ENCODE measurements at places on chromosomes 5 and 9.

GRCh38 chr5:122149321-122150090 is 20.2 kb downstream of the ZNF474 start:
- no peak for DNase-seq

GRCh38 chr5:66307647-66308241 is 163.6 kb downstream of the SREK1 start:
- DNase-seq: no peak

GRCh38 chr9:20402273-20402875 is 219.9 kb downstream of the MLLT3 start:
- DNase-seq: no peak

DNA sequence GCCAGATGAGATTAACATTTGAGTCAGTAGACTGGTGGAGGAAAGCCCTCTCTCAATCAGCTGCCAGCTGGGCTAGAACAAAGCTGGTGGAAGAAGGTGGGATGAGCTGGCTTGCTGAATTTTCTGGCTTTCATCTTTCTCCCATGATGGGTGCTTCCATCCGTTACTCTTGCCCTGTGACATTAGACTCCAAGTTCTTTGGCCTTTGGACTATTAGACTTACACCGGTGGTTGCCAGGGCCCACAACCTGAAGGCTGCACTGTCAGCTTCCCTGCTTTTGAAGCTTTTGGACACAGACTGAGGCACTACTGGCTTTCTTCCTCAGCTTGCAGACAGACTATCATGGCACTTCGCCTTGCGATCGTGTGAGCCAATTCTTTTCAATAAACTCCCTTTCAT is 642.7 kb downstream of the TAF11L14 start:
- no peak for DNase-seq

GRCh38 chr5:119406551-119407110 is 45.7 kb upstream of the HSD17B4 start:
- no peak for DNase-seq

DNA sequence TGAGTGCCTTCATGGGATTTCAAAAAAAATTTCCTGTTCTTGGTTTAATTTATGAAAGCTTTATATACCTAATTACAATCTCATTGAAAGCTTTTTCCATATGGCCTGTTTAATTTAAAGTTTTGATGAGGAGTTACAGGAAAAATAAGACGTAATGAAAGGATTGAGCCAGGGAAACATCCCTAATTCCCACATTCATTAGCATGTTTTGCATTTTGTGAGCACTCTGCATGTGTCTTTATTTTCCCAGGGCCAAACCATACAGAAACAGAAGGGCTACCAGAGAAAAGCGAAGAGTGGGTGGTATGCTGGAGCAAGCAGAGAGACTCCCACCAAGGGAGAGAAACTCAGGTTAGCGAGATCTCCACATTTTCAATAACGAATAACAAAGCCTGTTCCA is 20.3 kb upstream of the LECT2 start:
- no peak for DNase-seq

- no peak for DNase-seq
Observed at GRCh38 chr9:19488721-19489120, 79.9 kb downstream of the ACER2 start.

DNA sequence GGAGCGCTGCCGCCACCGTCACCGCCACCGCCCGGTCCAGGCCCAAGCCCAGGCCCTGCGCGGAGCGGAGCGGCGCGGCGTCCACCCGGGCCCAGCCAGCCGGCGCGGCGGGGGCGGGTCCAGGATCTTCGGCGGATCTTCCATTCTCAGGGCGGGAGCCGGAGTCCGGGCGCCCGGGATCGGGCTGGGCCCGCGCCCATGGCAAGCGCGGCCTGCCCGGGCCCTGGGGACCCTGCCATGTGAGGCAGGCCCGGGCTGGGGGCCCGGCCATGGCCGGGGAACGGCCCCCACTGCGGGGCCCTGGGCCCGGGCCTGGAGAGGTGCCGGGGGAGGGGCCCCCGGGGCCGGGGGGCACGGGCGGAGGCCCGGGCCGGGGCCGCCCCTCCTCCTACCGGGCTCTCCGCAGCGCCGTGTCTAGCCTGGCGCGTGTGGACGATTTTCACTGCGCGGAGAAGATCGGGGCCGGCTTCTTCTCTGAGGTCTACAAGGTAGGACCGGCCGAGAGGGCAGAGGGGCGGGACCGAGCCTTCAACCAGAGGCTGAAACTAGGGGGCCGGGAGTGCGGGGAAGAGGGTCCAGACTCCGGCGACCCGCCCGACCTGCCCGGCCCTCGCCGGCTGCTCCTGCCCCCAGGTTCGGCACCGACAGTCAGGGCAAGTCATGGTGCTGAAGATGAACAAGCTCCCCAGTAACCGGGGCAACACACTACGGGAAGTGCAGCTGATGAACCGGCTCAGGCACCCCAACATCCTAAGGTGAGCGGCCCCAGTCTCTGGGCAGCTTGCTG is 482 bp downstream of the TESK1 start:
- peak; percentile 8 for DNase-seq

GRCh38 chr9:95816716-95817115 is 58.8 kb upstream of the ERCC6L2 start:
- no peak for DNase-seq

DNA sequence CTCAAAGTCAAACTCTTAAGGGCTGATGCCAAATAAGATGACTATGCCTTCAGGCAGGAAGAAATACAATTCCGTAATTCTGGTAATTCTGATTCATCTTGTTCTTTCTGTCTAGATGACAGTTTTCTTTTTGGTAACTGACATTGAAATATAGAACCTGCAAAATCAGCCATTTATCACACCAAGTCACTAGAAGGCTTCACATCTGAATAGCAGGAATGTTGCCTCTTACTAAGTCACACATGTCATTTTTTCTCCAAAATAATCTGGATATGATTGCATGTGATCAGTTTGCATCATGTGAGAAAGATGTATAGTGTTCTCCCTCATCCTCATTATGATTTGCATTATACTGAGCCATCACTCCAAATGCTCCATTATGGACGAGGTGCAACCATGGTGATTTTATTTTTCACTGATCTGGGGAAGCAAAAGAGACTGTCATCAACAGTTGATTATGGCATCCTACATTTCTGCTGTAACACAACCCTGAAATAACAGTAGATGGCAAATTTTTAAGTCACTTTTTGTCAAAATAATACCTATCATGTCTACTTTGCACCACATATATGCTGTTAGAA is 69.0 kb downstream of the HCN1 start:
- no peak for DNase-seq

DNA sequence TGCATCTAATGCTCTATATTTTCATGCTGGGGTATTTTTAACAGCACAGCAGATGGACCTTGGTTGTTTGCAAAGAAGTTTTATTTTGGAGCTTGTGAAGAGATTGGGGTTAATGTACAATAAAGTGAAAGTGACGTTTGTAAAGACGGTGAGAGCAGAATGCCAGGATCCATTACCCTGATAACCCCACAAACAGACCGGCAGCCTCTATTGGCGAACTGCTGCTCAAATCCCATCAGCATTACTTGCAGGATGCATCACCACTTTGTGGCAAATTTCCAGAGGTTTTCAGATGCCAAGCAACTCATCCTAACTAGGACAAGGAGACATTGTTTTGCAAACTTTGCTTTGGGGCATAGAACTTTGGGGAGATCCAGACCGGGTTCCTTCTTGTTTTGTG is 383.3 kb upstream of the ZNF462 start:
- DNase-seq: no peak

DNA sequence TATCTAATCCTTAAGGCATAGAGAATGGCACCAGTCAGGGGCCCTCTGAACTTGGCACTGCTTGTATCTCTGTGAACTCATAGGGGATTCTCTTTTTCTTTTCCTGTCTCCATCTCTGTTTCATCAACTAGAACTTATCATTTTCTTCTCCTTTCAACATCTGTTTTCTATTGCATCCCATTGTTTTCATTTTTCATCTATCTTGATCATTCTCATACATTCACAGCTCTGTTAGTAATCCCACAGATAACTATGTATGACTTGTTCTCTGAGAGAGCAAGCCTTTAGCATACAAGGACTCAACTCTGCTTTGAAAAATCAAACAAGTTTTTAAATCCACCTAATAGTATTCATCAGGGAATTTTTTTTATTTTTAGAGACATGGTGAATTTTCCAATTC is 264.3 kb downstream of the ARRDC3 start:
- no peak for DNase-seq

DNA sequence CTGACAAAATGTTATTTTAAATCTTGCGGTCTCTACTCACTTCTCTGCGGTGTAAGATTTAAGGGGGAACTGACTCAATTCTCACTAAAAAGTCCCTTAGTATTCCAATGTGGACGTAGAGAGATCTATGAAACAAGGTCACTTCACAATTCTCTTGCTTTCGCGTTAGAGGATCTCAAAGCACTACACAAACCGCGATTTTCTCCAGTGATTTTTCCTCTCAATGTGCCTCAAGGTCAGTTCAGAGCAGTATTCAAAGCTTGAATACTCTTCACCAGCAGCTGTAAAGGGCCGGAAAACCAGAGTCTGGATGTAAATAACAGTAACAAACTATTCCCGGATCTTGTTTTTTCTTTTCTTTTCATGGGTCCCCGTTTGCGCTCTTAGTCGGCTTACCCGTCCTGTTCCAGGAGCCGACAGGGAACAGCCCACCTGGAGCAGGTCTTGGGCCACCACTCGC is 128.2 kb downstream of the TMEM161B start:
- DNase-seq: peak; percentile 28

GRCh38 chr9:119370816-119371215 is 1.6 kb upstream of the BRINP1 start:
- peak; percentile 75 for DNase-seq

GRCh38 chr9:84710701-84711397 is 41.3 kb downstream of the NTRK2 start:
- no peak for DNase-seq
